Karpas-422 (cell line): ENCODE measurements at places on chromosomes 13 and 19.
A peak's percentile ranks its signal among the peaks of the same experiment; 100 is the strongest.

DNA sequence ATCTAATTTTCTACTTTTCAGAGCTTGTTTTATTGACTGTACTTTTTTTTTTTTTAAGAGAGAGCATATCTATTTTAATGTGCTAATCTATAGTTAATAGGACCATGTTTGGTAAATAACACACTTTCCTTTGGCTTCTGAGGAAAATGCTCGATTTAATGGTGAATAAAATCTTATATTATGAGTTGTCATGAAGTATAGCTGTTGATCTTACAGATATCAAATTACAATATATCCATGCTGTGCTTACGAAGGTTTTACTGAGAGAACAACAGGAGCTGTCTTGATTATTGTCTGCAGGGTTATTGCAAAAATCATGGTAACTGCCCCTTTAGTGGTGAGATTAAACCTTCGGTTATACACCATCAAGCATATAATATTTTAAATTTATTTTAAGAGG lies 29.6 kb downstream of the URI1 start:
- no peak for DNase-seq

GRCh38 chr13:99559560-99559959 lies 58.3 kb downstream of the TM9SF2 start:
- no peak for DNase-seq

DNA sequence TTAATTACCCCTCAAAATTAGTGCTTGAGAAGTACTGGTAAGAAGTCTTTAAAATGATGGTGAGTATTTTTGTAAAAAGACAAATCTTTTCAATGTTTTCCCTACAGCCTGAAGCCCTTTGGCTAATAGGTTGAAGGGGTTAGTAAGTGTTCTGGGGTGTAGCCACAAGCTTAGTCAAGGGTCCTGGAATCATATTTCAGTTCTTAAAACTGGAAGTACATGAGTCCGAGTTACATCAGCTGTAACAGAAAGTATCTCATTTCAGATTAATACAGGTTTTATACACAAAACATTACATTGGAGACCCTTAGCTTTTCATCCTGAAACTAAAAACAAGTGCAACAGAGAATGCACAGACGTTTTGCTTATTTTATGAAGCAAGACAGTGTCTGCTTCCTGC lies 52.7 kb upstream of the TEX29 start:
- DNase-seq, result no peak

- DNase-seq, result no peak
These were observed 311.7 kb downstream of the TBC1D4 start for GRCh38 chr13:75170311-75170710.

DNA sequence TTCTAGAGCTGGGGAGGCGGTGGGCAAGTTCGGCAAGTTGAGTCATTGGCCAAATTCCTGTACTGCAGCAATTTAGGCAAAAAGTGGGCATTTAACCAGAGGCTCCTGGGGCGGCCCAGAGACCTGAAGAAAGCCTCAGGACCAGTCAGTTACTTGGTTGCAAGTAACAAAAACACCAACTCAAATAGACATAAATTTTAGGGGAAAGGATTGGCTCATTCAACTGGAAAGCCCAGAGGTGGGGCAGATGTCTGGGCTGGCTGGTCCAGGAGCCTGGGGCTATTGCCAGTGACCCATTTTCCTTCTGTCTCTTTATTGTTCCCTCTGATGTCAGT lies 97.1 kb downstream of the SIPA1L3 start:
- no peak for DNase-seq

- DNase-seq, result no peak
These were observed 8.3 kb upstream of the TLE6 start for GRCh38 chr19:2969104-2969504.

DNA sequence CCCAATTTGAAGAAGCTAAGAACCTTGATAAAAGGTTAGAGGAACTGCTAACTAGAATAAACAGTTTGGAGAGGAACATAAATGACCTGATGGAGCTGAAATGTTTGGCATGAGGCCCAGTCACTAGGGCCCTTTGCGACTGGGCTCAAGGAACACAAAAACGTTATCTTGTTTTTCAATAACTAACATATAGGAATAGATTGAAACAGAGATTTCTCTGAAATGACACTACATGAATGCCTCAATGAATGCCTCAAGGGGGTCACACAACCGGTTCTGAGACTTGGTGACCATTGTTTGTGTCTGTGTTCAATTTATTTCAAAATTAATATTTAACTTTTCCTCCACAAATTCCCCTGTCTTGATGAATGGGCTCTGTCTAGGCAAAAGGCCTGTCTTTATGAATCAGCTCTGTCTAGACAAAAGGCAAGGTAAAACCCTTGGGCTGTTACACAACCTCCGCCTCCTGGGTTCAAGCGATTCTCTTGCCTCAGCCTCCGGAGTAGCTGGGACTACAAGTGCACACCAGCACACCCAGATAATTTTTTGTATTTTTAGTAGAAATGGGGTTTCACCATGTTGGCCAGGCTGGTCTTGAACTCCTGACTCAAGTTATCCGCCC lies 932 bp upstream of the ZNF486 start:
- no peak for DNase-seq

DNA sequence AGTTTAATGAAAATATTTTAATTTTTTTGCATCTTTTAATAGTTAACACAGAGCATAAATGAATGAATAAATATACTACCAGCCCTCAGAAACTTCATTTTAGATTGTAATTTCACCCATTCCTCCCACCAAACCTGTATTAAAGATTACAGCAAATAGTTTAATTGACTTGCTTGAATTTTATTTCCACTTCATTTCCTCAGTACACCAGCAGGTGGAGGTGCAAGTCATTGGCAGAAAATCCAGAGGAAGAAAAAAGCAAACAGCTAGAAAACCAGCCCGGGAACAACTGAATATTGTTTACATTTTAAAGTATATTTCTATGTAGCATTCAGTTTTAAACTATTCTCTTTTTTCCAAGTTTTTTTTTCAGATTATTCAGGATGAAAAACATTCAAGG lies 177.8 kb downstream of the OLFM4 start:
- peak; percentile 66 for DNase-seq

DNA sequence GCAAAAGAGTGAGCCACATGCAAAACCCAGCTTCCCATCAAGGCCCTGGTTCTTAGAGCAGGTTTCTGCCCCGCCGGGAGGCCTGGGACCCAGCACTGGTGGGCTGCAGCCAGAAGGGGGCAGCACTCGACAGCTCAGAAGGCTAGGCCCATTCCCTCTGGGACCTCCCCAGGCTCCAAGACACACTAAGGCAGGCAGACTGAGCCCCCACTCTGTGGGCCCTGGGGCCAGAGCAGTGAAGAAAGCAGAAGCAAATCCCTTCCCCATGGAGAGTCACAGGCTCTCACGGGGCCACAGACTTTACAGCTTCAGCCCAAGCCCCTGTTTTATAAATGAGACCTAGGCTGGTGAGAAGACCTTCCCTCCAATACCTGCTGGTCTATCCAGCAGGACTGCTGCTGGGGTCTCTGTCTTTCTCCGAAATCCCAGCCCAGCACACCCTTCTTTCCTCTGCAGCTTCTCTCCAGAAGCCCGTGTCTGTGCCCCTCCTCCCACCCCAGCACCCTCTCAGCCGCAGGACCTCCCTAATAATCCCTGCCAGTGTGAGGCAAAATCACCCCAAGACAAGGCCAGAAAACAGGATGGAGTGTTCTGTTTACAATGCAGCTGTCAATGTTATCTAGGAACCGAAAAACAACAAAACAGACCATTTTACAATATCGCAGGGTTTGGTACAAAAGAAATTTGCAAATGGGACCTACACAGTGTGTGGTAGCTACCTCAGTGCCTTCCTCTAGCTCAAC lies 109.3 kb downstream of the ABCC4 start:
- DNase-seq, result peak; percentile 94

DNA sequence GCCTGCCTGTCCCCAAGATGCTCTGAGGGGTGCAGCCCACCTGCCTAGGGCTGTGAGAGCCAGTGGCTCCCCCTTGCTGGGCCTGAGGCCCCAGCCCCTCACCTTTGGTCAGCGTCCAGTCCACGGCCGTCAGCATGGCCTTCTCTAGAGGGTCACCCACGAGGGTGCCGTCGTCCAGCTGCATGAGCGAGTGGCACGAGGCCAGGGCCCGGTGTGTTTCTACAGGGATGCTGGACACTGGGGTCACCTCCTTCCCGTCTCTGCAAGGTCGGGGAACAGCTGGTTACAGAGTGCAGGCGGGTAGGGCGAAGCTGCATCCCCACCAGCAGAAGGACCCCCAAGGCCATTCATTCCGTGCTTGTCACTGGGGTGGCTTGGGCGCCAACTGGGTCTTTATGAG lies 9.0 kb downstream of the ATP13A1 start:
- no peak for DNase-seq

- no peak for DNase-seq
These were observed 9.0 kb upstream of the JUND start for GRCh38 chr19:18290302-18291018.

DNA sequence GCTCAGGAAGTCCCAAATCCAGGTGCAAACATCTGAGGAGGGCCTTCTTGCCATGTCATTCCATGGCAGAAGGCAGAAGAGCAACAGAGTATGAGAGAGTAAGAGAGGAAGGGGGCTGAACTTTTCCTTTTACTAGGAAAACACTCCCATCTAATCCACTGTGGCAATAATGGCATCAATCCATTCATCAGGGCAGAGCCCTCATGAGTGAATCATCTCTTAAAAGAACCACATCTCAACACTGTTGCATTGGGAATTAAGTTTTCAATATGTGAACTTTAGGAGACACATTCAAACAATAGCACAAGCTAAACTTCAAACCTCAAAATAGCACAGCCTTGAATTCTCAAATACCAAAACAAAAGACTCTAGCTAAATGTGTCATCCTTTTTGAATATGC lies 264.5 kb downstream of the KCTD12 start:
- no peak for DNase-seq

DNA sequence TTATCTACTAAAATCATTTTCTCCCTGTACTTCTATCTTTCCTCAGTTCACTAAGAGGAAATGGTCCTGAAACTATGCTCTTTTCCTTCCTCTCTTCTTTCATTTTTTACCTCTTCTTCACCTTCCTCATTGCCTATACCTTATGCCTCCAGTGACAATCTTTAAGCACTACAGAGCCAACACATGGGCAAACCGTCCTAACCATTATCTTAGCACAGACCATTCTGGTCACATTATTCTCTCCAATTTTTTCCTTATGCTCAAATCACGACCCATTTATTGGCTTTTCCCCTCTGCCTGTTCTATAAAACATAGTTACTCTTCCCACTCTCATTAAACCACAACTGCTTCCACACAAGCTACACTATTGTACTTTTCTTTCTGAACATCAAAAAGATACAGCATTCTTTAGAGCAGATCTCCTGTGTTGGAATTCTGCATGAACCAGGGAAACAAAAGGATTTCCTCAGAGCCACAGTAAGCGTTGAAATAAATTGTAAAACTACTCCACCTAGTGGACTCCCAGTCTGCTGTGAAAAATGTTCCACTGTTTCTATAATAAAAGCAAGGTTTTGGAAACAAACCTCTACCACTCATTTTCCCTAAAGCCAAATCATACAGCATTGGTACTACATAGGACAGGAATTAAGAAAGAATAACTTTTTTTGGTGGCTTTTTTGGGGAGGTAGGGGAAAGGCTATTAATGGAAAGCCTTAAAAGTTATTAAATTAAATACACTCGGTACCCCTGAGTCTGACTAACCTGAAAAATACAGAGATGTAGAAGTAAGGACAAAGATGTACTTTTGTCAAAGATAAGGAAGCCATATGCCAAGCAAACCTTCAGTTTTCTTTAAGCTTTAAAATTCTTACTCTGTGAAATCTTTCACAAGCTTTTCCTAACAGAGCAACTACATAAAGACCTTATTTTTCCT lies 19.5 kb downstream of the NUFIP1 start:
- DNase-seq, result peak; percentile 62

- no peak for DNase-seq
These were observed 116.6 kb upstream of the SPACA7 start for GRCh38 chr13:112259511-112259910.

DNA sequence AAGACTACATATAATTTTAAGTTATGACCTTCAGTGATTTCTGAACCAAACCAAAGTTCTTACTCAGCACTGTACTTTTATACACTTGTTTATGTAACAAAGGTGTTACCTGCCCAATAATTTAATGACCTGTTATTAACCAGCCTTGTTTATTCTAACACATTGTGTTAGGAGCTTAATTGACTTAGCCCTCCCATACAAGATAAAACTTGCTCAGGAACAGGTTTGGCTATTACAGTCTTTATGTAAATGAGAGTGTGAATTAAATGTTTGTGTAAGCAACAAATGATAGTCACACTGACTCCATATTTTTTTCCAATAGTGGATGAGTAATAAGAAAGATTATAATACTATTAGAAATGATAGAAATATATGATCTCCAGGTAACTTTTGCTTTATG lies 51.8 kb upstream of the MYCBP2 start:
- no peak for DNase-seq

DNA sequence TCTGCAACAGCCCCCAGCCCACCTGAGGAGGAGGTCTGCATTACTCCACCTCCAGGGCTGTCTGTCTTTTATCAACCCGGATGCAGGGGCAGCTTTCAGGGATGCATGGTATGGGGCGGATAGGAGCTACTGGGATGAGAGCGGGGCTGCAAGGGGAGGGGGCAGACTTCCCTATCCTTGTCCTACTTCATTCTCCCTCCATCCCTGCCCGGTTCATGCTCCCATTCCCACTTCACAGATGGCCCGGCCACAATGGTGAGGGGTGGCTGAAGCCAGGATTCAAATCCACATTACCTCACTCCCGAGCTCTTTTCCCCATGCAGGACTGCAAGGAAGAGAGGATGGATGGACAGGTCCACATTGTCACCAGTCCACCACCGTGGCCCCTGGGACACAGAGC lies 40.5 kb upstream of the VSTM2B start:
- DNase-seq, result no peak

- no peak for DNase-seq
These were observed 170.6 kb downstream of the ZIC5 start for GRCh38 chr13:99800951-99801350.

DNA sequence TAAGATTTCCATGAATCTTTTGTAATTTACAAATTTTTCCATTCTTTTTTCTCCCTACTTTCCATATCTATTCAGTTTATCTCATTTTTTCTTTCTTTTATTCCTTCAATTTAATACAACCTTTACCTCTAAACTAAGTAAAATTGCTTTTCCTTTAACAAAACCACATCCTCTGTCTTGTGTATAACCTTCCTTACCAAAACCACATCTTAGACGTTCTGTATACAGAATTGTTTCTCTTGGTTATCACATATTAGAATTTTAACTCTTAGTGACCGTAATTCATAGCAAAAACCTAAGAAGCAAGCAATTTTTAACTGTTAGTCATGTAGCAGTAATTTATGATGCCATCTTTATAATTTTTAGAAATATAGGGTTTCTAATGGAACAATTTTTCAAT lies 15.0 kb downstream of the PPP5C start:
- DNase-seq, result no peak

GRCh38 chr19:8924283-8924682 lies 85.9 kb downstream of the MUC16 start:
- DNase-seq, result no peak

GRCh38 chr19:48737360-48737998 lies 2.9 kb downstream of the RASIP1 start:
- no peak for DNase-seq
